ENCODE measurements at places on chromosomes 5 and 9.

DNA sequence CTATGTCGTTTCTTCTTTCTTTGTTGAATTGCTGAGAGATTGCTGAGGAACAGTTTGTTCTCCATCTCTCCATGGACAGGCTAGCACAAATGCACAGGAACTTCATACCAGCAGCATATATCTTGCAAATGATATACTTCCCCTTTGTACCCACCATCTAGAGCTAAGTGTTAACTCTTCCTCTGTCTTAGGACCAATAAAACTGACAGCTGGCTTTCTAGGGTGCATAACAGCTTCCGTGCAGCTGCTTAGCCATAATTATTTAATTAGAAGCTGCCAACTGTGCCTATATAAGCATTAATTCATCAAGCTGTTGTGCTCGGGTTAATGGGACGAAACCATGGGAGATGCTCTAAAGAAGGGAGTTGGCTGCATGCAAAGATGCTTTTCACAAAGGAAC lies 38.7 kb downstream of the KCTD16 start:
- no peak for DNase-seq

DNA sequence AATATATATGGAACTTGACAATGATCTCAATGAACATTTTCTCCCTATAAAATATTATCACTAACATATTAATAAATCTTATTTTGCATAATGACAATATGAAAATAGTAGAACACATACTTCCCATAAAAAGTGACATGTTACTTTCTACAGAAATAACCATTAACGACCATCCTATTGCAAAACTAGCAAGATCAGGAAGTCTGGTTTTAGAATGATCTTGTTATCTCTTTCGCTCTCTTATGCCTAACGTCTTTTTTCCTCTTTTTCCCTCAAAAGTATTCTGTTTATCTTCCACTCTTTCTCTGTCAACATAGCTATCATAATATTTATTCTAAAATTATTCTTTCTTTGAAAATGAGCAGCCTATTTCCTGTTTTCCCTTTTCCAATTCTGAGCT lies 21.6 kb upstream of the C5orf46 start:
- DNase-seq = no peak

- no peak for DNase-seq
These were observed 5.1 kb downstream of the POU5F2 start for GRCh38 chr5:93736284-93736683.

DNA sequence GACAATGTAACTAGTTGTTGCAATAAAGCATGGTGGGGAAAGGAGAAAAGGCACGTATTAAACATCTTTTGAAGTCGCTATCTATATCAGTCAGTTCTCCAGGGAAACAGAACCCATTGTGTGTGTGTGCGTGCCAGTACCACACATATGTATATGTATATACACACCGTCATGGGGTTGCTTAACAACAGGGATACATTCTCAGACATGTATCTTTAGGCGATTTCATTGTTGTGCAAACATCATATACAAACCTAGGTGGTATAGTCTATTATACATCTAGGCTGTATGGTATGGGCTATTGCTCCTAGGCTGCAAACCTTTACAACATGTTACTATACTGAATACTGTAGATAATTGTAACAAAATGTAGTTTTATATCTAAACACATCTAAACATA lies 2.3 kb downstream of the CDKN2B-AS1 start:
- no peak for DNase-seq

DNA sequence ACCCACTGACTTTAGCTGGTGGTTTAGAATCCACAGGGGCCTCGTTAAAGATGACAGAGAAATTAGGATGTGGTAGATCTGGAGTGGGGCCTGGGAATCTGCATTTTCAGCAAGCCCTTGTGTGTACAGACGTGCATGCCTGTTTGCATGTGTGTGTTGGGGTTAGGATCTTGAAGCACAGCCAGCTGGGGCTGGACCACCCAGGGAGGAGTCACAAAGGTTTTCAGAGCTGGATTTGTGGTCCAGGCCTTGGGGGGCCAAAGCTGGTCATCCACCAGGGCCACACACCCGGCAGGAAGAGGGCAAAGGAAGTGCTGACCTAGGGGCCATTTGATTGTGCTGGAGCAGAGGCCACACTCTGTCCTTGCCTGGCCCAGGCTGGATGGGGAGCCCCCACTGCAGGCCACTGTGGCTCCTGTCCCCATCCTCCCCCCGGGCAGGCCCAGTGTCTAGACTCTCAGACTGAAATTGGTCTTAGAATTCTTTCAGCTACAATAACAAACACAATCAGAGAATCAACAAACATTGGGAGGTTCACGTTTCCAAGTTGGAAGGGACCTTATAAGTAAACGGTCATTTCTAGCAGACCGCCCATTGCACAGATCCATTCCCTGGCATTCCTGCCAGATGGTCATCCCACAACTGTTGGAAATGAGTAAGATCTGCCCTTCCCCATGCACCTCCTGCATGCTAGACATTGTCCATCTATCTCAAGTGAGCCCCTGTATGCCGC lies 10.3 kb downstream of the CDX1 start:
- DNase-seq = no peak

DNA sequence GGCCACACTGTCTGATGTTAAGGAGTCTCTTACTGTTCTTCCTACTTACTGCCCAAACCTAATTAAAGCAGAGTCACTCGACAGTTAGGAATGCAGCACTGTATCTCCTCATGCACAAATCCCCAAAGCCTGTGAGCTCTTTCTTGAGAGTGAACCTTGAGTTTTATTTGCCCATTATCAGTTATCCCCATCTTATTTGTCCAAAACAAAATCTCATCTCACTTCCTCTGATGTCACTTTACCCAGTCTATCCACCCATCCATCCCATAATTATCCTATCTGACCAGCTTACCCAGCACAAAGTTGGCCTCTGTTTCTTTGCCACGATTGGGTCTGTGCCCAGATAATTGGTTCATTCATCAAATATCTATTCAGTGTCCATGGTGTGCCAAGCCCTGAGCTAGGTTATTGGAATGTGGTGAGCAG lies 250.8 kb downstream of the SLIT3 start:
- no peak for DNase-seq

DNA sequence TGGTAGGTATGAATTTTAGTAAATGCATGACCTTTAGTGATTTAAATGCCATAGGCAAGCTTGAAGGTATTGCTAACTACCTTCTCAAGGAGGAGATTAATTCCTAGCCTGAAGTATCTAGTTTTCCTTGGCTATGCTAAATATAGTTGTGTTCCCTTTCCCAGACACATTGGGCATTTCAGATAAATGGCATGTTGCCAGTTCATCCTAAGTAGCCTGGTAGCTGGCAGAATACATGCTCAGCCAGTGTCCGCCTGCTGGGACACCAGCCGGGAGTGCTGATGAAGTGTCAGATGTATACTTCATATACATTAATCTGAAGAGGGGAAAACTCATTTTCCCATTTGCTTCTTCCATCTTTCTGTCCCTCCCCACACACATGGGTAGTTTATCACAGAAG lies 196.9 kb downstream of the MAST4 start:
- no peak for DNase-seq

- DNase-seq = no peak
These were observed 49.8 kb downstream of the AK8 start for GRCh38 chr9:132828201-132828770.

GRCh38 chr9:109579191-109579948 lies 81.3 kb upstream of the PTPN3 start:
- DNase-seq = no peak

- no peak for DNase-seq
These were observed 59.2 kb upstream of the NR4A3 start for GRCh38 chr9:99762470-99762869.

DNA sequence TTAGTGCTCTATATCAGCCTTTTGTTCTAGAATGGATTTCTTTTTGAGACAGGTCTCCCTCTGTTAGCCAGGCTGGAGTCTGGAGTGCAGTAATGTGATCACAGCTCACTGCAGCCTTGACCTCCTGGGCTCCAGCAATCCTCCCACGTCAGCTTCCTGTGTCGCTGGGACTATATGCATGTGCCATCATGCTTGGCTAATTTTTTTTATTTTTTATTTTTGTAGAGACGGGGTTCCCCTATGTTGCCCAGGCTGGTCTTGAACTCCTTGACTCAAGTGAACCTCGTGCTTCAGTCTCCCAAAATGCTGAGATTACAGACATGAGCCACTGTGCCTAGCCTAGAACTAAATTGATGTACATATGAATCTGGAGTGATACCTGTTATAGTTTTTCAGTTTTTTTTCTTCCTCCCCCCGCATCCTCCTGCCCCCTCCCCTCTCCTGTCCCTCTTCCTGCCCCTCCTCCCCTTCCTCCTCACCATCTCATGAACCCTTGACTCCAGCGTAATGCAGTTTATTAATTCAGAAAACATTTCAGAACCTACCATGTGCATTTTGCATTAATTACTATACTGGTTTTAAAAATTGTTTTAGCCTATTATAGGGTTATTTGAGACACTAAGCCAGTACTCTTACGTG lies 37.4 kb upstream of the TNFAIP8 start:
- no peak for DNase-seq
